ENCODE measurements at places on chromosomes 16 and 17.
A peak's percentile ranks its signal among the peaks of the same experiment; 100 is the strongest.

DNA sequence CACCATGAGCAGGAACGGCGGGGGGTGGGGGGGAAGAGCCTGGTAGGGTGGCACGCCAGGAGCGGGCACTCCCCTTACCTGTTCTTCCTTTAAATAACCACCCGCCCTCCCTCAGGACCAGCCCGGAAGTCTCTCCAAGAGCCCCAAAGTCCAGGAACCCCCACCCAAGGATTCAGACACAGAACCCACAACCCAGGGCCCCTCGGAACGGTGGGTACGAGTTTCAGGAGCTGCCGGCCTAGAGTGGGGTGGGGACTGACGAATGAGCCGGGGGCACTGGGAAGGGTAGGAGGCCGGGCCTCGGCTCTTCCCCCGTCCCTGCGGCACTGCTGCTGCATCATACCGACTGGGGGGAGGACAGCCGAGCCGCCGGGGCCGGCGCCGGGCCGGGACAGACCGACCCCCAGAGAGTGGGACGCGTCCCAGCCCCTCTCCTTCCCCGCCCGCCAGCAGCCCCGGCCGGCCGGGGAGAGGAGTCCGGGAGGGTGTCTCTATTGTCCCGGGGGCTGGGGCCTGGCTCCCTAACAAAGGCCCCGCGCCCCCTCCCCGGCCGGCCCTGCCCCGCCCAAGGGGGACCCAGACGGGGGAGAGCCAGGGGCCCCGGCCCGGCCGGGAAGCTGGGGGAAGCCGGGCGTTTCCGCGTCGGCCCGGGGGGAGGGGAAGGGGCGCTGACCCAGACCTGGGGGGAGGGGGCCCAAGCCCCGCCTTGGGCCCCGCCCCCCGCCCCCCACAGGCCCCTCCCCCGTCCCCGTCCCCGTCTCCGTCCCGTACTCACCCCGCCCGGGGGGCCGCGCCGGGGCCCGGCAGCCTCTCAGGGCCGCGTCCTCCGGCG is 747 bp downstream of the ATXN7L3 start:
- no peak for DNase-seq

DNA sequence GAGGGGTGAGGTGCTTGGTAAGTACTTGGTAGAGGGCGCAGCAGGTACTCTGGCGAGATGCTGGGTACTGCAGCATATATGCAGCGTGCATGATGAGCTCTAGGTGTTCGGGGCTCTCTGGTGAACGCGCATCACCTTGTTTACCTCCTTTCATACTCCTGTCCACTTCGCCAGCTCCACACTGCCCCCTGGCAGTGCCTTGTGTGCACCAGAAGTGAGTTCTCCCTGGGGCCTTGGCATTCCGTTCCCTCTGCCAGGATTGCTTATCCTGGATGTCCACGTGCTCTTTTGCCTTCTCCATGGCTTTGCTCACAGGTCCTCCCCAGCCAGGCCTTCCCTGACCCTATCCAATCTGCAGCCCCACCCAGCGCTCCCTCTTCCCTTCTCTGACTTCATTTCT is 154.2 kb downstream of the MRM1 start:
- DNase-seq = no peak

GRCh38 chr16:52521570-52521969 is 25.4 kb downstream of the TOX3 start:
- DNase-seq = no peak

GRCh38 chr16:4689864-4690704 is 3.3 kb upstream of the NUDT16L1 start:
- DNase-seq = no peak

DNA sequence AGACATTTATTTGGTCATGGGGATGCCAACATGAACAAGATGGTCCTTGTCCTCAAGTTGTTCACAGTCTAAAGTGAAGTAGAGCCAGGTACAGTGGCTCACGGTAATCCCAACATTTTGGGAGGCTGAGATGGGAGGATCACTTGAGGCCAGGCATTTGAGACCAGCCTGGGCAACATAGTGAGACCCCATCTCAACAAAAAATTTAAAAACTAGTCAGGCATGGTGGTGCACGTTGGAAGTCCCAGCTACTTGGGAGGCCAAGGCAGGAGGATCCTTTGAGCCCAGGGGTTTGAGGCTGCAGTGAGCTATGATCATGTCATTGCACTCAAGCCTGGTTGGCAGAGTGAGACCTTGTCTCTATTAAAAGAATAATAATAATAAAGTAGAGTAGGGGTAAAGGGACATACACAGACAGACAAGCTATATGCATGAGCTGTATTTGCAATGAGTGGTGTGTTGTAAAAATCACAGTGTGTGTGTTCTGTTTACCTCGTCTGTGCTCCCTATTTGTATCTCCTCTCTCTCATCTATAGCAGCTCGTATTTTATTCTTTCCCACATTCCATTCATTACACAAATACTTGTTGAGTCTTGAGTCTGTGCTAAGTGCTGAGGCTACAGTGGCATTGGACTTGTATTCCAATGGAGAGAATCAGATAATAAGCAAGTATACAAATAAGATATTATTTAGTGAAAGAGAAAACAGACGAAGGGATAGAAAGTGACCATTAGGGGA is 73.9 kb upstream of the DHX40 start:
- DNase-seq = no peak

DNA sequence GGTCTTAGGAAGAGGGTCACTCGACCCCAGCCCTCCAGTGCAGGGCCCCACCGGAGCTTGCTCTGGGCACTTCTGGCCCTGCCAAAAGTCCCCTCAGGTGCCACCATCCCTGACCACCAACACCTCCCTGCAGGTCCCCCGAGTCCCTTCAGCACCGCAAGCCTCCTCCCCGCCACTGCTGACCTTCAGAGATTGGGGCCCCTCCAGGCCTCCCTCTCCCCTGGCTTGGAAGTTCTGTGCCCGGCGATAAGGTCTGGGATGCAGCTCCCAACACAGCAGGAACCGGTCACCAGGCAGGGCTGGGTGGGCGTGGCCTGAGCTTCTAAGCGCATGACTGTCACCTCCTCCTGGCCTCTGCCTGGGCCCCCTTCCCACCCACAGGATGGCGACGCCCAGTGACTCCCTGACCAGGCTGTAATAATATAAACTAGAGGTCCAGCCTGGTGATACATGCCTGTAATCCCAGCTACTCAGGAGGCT is 11.2 kb downstream of the PIEZO1 start:
- DNase-seq = peak; percentile 25

Data from MV-4-11 (cell line).